Stimulated activated naive CD8-positive, alpha-beta T cell treated with anti-CD3 and anti-CD28 coated beads, Interleukin-15, Interleukin-2, amounts not matched to agents 100 U/mL and 50 U/mL, for 24 hours (primary cell): ENCODE measurements at places on chromosomes 11 and 22.
A peak's percentile ranks its signal among the peaks of the same experiment; 100 is the strongest.

DNA sequence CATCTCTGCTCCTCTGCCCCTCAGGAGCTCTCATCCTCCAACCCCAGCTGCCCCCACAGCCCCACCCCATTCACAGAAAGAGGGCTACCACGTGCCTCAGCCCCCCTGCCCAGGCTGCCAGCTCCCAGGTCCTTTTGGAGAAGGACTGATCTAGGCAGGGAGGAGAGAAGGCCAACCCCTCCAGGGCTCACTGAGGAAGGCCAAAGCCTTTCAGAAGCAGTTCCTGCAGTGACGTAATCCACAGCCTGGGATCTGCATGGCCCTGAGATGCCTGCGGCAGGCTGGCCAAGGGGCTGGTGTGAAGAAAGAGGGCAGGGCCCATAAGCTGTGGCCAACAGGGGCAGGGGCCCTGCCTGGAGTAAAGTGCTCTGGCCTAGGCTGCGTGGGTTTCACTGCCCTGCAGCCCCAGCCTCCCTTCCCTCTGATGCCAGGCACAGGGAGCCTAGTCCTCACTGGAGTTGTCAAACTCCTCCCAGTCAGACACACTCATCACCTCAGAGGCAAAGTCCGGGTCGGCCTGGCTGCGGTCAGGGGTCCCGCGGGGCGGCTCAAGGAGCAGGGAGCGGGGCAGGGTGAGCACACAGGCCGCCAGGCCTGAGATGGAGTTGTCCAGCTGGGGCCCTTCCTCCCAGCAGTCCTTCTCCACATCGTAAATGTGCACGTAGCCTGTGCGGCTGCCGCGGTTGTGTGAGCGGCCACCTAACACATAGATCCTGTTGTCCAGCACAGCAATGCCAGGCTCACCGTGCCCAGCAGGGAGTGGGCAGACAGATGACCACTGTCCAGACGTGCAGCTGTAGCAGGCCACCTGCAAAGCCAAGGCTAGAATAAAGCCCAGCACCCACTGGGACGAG, 4.2 kb upstream of the SCARF2 start:
- no peak for DNase-seq

DNA sequence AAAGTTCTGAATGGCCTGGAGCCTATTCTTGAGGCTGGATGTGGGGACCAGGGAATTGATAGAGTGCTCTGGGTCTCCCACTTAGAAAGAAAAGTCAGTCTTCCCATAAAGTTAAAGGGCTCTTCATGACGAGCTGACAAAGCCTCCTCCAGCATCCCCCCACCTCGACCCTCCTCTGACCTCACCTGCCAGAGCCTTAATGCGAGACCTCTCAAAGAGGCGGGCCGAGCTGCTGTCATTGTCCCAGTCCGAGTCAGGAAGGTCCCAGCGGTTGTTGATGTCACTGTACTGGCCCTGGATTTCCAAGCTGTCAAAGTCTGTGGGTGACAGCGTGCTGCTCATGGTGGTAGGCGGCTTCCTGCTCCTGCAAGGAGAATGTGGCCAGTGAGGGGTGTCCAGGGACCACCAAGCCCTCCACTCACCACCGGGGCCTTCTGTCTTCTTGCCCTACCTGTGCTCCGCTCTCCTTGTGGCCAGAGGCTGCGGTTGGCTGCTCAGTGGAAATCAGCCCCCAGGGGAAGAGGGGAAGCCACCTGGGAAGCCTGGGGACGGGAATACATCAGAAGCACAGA, 8.0 kb downstream of the SPTBN2 start:
- no peak for DNase-seq

DNA sequence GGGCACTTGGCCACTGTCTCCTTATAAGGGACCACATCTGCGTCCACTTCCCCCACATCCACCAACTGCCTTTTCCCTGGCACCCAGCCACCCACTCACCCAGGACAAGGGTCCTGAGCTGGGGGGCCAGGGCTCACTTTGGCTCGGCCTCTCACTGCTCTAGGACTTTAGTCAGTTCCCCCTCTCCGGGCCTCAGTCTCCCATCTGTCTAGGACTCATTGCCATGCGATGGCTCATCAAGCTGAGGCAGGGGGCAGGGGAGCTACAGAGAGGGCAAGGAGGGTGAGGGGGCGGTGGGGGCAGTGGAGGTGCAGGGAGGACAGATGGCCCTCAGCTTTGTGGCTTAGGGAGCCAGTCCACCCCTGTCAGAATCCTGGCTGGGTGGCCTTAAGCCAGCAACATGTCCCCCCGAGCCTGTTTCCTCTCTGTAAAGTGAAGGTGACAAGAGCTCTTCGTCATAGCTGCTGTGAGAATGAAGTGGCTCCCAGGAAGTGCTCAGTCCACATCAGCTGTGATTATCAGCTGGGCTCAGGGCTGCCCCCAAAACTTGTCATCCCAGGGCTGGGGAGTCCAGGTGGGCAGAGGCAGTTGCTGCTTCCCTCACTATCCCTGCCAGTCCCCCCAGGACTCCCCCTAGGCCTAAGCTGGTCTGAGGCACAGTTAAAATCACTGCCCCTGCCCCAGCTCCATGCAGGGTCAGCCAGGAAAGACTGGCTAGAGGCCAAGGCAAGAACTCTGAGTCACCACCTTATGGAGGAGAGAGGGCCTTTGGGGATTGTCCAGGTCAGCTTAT, 14.9 kb downstream of the RAC2 start:
- peak; percentile 57 for DNase-seq

DNA sequence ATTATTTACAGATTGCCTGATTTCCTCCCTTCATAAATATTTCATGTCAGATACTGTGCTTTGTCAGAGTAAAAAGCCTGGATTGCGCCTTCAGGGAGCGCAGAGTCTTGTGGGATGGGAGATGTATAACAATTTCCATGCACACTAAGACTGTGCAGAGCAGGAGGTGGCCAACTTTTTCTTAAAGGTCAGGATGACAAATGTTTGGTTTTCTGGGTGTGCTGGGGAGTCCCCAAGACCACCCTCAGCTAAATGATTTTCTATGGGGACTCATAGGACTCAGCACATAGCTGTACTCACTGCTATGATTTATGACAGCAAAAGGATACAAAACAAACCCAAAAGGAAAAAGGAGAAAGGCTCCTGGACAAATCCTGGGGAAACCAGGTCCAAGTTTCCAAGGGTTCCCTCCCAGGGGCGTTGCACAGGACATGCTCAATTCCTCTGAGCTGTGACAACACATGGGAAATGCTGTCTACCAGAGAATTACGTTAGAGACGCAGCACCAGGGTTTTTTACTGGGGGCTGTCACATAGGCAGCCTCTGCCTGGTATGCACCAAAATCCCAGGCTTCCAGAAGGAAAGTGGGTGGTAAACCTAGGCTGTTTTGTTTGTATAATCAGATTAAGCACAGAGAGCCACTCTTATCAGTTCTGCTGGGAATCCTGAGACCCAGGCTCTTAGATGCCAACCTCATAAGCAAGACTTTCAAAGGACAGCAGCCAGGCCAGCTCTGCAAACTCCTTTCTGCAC, 59.1 kb downstream of the CSNK2A3 start:
- peak; percentile 7 for DNase-seq

GRCh38 chr11:132992838-132993631, 539.3 kb downstream of the OPCML start:
- no peak for DNase-seq

- DNase-seq, result no peak
Measured at GRCh38 chr22:33006220-33006954, 51.8 kb downstream of the SYN3 start.

DNA sequence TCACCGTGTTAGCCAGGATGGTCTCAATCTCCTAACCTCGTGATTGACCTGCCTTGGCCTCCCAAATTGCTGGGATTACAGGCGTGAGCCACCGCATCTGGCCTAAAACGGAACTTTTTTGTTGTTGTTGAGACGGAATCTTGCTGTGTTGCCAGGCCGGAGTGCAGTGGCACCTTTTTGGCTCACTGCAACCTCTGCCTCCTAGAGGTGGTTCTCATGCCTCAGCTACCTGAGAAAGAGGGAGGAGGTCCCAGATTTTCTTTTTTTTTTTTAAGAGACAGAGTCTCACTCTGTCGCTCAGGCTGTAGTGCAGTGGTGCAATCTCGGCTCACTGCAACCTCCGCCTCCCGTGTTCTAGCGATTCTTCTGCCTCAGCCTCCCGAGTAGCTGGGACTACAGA, 7.9 kb upstream of the MCHR1 start:
- DNase-seq, result no peak

GRCh38 chr11:124311269-124311668, 2.5 kb downstream of the OR8D1 start:
- DNase-seq, result no peak

- DNase-seq, result no peak
Measured at GRCh38 chr11:35906681-35907080, 37.2 kb upstream of the LDLRAD3 start.

DNA sequence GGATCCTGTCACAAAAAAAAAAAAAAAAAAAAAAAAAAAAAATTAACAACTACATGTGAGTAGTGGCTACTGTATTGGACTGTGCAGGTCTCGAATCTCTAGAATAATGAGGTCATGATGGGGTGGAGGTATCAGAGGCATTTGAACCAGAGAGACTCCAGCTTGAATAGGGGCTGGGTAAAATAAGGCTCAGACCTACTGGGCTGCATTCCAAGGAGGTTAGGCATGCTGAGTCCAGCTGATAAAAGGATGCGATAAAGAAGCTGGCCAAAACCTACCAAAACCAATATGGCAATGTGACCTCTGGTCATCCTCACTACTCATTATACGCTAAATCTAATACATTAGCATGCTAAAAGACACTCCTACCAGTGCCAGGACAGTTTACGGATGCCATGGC, 5.9 kb upstream of the PACSIN3 start:
- no peak for DNase-seq

GRCh38 chr11:130024361-130024760, 21.7 kb upstream of the PRDM10 start:
- DNase-seq, result no peak

- no peak for DNase-seq
Measured at GRCh38 chr11:114846416-114846791, 168.1 kb downstream of the NXPE2 start.

DNA sequence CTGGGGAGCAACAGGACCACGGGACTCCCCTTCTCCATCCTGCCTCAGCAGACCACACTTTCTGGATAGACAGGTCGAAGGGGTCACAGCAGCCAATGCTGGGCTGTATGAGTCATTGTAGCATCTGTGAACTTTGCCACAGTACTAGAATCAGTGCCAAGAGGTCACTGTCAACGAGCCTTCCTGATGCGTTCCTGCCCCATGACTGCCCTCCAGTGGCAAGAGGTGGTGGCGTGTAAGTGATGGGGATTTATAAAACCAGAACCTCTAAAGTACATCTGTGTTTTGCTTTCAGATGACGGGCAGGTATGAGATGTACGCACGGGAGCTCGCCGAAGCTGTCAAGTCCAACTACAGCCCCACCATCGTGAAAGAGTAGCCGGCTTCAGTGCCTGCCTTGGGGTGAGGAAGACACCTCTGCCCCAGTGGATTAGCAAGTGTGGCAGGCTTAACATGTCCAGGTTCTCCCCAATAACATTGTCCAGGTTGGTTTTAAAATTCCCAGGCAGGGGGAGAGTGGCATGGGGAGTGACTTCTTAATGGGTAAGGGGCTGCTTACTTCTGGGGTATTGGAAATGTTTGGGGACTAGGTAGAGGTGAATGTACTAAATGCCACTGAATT, 29.4 kb downstream of the GUCD1 start:
- DNase-seq, result peak; percentile 84

DNA sequence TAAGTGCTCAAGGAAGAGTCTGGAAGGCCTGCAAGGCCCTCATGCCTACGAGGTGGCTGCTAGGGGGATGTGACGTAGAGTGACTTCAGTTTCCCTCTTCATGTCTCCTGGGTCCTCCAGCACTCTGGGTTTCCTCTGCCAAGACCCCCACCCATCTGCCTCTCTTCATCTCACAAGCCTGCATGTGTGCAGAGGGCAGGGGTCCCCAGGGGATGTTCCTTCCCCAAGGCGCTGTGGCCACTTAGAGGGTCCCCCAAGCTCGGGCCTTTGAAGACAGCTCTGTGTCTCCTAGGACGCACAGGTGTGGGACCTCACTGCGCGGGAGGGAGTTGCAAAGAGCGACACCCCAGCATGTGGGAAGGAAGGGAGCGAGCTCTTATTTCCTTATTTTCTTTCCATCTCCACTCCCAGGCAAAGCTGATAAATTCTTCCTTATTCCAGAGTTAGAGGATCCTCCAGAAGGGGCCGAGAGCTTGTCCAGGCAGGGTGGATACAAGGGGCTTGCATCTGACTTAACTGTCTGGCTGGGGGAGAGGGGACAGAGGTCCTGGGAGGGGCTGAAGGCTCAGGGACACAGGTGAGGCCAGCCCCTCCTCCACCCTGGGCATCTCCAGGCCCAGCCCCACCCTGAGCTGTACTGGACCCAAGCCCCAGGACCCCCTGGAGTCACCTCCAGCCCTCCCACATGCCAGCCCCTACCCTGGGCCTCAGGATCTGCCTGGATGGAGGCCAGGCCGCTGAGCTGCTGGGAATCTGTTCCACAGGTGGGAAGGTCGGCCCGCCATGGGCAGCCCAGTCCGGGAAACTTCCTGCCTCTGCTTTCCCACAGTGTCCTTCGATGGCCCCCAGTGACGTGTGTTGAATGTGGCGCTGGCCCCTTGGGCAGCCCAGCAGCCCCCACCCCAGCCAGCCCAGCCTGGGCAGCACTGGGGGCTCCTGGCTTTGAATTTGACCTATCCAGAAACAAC, 59.7 kb upstream of the KCNQ1OT1 start:
- no peak for DNase-seq

DNA sequence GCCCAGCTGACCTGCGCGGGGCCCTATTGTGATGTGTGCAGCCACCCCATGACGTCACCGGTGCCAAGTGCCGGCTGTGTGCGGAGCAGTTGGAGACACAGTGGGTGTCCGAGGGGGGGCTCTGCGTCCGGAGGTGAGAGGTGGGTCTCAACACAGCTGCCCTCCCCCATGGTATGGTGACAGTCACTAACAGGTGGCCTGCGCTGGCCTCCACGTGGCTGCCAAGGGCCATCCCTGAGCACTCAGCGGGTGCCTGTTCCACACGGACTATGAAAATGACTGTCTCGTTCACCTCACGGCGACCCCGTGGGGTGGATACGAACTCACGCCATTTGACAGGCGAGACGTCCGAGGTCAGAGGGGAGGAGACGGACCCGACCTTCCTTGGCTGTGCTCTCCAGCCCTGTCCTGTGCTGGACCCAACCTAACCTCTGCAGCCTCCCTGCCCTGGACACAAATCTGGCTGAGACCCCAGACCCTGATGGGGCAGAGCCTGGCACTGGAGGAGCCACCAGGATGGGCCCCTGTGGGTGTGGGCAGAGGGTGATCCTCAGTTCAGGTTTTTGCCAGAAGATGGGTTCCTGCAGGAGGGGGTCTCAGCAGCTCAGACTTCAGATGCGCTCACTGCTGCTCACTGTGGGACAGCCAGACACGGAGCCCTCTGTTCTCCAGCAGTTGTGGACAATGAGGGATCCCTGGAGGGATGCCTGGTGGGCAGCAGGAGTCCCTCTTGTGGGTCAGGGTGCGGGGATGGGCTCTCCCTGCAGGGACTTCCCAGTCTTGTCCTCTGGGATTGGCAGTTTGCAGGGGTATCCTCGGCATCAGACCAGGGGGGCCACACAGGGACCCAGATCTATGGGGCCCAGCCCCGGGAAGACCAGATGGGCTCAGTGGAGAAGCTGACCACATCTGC, 6.3 kb downstream of the HRAS start:
- DNase-seq, result no peak

GRCh38 chr11:45025716-45026492, 75.2 kb upstream of the TP53I11 start:
- DNase-seq, result peak; percentile 19

- no peak for DNase-seq
Measured at GRCh38 chr11:68049509-68050370, 10.9 kb downstream of the TCIRG1 start.
